ENCODE measurements at places on chromosomes 3 and 15.

DNA sequence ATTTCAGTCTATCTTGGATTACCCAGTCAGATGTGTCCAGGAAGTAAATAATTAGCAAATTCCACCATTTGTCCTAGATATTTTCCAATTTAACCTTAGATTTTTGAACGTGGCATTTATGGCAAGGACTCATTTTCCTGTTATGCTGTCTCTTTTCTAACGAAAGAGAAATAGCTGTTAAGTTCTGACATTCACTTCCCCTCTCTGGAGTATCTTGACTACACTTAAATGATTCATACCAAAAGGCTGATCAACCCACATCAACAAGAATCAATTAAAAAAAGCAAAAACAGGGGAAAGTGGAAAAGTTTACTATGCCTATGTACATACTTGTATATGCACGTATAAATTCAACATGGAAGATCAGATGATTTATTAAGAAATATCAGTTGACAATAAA, 149.9 kb downstream of the FRMD5 start:
- DNase-seq, result no peak

DNA sequence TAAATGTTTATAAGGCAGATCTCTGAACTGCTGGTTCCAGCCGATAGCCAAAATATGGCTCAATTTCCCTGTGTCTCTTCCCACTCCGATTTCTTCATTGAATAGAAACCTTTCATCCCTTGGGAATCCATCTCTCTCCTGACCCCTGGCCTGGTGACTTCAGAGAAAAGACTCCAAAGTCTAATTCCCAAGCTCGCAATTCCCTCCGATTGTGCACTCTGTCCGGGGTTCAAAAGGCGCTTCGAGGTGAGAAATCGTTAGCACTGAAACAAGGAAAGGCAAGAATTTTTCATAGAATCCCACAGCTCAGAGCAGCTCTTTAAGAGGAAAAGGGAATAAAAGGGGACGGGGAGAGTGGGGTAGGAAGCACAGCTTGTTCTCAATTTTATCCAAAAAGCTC, 18.4 kb upstream of the RAD18 start:
- DNase-seq, result no peak

GRCh38 chr15:64151727-64152506, at the start of gene SNX22:
Gene SNX22, plus strand, starts transcription at chr15:64151731. Its CDS starts 45 bp downstream, at chr15:64151776.
- no peak for DNase-seq

DNA sequence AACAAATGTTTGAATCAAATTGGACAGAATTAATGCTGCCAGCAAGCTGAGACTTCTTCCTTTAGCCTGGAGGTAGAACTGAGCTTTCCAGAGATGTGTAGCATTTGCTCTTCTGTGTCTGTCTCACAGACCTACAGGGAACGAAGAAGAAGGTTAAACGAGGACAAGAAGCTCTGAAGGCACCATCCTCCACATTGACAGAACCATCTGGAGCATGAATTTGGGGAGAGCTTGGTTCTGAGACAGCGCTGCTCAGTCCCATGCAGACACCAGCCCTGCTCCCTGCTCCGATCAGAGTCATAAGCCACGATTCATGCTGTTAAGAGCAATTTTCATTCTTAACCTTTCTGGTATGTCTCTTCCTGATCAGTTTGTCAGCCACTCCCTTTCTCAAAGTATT, 7.7 kb upstream of the KY start:
- DNase-seq, result no peak

DNA sequence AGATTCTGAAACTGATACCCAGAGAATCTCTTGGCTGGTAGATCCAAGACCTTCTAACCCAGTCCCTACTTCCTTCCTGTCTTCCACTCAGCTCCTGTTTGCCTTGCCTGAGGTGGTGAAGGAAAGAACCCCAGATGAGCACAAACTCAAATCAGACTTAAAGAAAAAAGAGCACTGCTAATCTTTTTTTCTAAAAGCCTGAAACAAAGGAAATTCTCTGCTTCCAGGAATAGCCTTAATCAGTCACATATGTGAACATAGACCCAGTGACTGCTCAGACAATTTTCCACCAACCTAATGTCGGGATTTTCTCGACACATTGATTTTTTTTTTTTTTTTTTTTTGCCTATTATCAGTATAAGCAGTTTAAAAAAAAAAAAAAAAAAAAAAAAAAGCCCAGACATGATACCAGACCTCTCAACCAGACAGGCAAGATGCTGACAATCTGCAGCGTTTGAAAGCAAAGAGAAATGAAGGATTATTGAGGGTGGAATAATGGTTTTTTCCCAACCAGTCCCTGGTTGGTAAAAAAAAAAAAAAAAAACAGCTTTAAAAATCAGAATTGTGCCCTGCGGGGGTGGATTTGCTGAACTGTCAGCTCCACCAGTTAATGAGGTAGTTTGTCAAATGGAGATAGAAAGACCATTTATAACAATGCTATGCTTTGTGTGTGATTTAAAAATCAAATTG, 256.8 kb upstream of the RARB start:
- DNase-seq, result no peak

- DNase-seq, result no peak
These were observed 22.0 kb upstream of the LCTL start for GRCh38 chr15:66587749-66588148.

DNA sequence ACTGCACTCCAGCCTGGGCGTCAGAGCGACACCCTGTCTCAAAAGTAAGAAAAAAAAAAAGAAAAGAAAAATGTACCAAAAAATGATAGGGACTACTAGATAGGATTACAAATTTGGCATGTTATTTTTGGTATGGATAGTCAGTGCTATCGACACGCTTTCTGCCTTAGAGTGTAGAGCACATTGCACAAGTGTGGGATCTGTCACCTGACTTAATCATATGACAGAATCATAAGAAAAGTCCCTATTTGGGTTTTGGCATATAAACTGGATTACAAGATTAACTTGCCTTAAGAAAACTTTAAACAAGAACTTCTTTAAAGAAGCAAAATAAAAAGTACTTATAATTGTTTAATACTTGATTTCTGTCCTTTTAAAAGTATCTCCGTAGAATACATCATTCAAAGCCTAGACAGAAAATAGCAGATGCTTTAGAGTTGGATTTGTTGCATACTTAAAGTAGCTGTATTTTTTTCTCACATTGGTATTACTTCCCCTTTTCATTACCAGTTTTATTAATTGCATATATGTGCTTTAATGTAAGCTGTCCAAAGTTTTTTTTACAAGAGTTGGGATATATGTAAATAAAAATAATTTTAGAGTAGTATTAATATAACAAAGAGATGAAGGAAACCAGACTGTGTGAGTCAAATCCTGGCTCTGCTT, 7.8 kb downstream of the ATP6V1A start:
- no peak for DNase-seq

GRCh38 chr3:102159810-102160451, 274.9 kb upstream of the ZPLD1 start:
- DNase-seq, result no peak

GRCh38 chr3:184791171-184791570, 20.8 kb upstream of the VPS8 start:
- DNase-seq, result no peak

DNA sequence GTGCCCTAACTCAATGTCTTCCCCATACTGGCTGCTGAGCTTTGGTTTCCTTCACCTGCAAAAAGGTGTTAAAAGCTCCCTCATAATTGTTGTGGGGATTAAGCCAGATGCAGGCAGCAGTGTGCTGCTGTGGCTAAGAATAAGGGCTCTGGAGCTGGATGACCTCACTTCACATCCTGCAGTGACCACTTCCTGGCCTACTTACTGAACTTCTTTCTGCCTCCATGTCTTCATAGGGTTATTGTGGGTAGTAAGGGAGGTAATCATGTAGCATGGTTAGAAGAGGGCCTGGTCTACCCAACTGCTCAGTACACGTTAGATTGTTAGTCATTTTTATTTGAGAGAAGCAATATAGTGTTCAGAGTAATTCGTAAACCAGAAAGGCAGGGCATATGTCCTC, 18.4 kb downstream of the GYG1 start:
- DNase-seq, result no peak

DNA sequence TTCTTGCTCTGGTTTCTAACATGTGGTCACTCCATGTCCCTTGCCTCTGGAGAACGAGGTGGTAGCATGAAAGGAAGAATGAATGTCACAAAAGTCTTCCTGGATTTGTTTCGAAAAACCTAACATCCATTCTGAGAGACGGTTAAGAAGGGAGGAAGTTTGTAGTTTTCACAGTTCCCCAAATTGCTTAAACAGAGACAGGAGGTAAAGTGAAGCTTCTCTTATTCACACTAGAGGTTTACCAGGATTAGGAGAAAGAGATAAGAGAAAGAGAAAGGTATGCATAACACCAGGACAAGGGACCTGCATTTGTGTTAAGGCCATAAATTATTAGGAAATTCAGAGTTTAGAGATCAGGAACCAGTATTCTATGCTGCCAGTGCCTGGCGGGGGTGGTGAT, 228.1 kb downstream of the CPNE4 start:
- DNase-seq, result no peak

- DNase-seq, result no peak
These were observed 54.0 kb downstream of the DPH6 start for GRCh38 chr15:35491999-35492398.

DNA sequence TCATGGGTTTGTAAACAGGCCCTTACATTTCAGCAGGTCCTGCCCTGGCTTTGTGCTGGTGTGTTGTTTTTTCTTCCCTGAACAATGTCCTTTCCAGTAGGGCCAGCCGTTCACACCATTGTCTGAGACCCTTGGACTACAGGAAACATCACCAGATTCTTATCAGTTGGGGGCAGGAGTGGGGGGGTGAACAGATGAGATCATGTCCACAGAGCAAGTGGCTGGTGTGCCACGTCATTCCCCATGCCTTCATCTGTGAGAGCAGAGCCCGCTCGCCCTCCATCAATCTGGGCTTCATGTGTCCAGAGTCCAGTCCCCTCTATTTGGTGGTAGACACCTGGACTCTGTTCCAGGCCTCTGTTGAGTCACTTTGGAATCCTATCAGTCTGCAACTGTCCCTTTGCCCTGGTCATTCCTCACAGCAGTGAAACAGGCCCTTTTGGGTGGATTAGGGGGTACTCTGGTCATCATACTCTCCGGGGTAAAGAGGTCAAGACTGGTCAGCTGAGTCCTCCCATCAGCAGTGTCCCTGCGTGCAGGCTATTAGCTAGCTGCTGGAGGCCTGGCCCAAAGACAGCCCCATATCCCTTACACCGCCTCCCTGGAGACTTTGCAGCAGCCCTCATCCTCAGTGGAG, 15.0 kb downstream of the SEMA3G start:
- no peak for DNase-seq

GRCh38 chr3:182172534-182172933, 460.8 kb downstream of the SOX2 start:
- no peak for DNase-seq

DNA sequence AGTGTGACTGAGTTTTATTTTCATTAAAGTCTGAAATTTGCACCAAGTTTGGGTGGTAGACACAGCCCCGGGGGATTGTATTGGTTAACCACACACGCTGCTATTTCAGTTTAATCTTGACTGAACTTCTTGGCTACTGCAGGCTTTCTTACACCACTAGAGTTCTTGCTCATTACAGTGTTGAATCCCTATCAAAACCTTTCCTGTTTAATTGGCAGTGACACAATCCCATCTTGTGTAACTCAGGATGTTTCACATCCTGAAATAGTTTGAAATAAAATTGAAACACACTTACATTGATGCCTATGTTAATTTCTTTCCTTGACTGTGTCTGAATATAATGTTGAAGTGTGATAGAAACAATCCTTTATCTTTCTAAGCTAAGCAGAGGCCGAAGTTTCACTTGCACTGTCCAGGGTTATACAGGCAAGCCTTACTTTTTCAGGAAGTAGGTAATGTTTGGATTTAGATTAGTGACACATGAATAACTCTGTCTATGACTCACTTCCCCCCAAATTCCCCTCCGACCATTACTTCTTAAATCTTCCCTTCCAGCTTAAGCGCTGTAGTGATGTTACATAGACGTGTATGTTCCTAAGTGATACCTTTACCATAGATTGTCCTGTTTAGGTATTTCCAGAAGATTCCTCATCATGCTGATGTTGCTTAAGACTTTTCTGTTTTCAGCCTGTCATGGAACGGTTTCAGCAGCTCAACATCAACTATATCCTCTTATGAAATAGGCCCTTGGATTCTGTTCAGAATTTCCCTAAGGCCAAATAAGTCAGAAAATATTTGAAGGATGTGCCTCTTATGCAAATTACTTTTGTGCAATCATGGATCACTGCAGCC, 16.8 kb downstream of the ATG7 start:
- peak; percentile 92 for DNase-seq

- DNase-seq, result peak; percentile 79
These were observed 11.4 kb downstream of the CDIN1 start for GRCh38 chr15:36590838-36591237.

DNA sequence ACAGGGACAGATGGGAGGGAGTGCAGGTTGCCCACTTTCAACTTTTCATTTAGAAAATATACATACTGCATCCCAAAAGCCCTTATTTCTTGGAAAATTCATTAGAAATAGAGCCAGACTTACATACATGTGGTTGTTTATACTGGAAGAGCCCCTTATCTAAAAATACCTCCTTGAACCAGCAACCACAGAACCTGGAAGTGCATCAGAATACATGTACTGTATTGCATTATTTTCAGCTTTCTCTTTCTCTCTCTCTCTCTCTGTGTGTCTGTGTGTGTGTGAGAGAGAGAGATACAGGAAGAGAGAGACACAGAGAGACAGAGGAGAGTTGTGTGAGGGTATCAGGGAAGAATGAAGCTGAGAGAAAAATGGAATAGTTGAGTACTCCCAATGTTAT, 29.5 kb upstream of the LSAMP start:
- DNase-seq, result no peak

GRCh38 chr3:55000953-55001352, 73.1 kb upstream of the LRTM1 start:
- no peak for DNase-seq

DNA sequence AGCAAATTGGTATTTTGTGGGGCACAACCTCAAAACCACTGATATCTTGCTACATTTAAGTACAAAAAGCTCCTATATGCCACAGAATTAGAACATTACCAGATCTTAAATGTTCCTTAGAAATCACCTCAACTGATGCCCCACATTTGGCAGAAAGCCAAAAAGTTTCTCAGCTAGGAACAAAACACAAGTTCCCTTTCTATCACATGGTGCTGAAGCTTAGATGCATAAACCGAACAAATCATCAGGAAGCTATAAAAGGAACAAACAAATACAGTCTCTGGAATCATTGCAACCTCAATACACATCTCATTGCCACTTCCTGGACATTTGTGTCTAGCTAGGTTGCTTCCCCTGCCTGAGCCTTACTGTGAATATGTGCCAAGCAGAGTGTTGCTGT, 492.6 kb downstream of the LPP start:
- peak; percentile 35 for DNase-seq

DNA sequence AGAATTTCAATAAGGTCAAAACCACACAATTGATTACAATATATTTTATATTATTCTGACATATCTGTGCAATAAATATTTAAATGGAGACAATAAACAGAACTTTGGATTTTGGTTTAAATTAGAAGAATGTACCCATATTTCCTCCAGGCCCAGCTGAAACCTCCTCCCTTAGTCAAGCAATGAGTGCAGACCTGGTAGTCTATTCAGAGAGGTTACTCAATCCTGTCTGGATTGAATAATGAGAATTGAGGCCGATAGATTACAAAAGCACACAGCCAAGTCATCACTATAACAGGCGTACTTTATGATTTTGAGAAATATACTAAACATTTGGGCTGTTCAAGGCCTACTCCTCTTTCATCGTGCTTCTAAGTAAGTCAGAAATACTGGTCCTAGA, 114.5 kb upstream of the STRIT1 start:
- DNase-seq, result peak; percentile 53

All from GM23248 (cell line).